ENCODE measurements at places on chromosomes 13 and 19. TPM values are rescaled to one million over a fixed set of nuclear protein-coding genes. Genes with fewer than 3 reads are reported as not detected.

Gene SKA3
- polyA plus RNA-seq, result 0.32 TPM

Gene SMIM44
- not detected for polyA plus RNA-seq

Gene FFAR1
- polyA plus RNA-seq, result not detected

Gene LIN7B
- polyA plus RNA-seq, result 3.0 TPM

- no peaks in the 10 kb centered on the region for H3K27me3 ChIP-seq
- no peak overlapping the region for H3K27ac ChIP-seq
- no peak for DNase-seq
- no peaks in the 10 kb centered on the region for H3K4me1 ChIP-seq
- no peak overlapping the region for H3K4me3 ChIP-seq
Observed at GRCh38 chr13:102700088-102701031, 5.5 kb upstream of the METTL21C start.

- peak; percentile 78 for DNase-seq
- no peaks in the 10 kb centered on the region for H3K27me3 ChIP-seq
- no peaks in the 10 kb centered on the region for H3K36me3 ChIP-seq
- H3K27ac ChIP-seq, result no peak overlapping the region
- no peak overlapping the region for H3K4me3 ChIP-seq
Observed at GRCh38 chr19:12867120-12868099, 13.8 kb downstream of the DNASE2 start.

GRCh38 chr19:30449673-30450072 is 77.5 kb downstream of the ZNF536 start:
- no peaks in the 10 kb centered on the region for H3K36me3 ChIP-seq
- no peaks in the 10 kb centered on the region for H3K4me1 ChIP-seq
- H3K4me3 ChIP-seq, result no peak overlapping the region
- no peak for DNase-seq
- no peaks in the 10 kb centered on the region for H3K27me3 ChIP-seq

DNA sequence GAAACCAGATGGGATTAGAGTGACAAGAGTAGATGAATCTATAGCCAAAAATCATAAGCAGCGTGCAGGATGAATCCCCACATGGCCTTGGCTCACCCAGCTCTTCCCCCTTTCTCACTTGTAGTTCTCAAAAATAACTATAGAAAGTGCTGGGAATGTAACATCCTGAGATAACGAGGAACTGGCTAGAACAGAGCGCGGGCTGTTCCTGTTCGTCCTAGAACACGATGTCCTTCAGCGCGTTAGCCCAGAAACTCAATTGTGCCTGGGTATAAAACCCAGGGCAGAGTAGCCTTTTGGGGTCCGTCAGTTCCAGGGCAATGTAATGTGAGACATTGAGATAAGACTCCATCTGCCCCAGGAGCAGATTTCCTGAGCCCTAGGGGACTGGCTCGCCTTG is 326.2 kb downstream of the TSHZ3 start:
- H3K4me3 ChIP-seq, result no peak overlapping the region
- no peak overlapping the region for H3K27ac ChIP-seq
- no peaks in the 10 kb centered on the region for H3K36me3 ChIP-seq
- H3K4me1 ChIP-seq, result no peaks in the 10 kb centered on the region

DNA sequence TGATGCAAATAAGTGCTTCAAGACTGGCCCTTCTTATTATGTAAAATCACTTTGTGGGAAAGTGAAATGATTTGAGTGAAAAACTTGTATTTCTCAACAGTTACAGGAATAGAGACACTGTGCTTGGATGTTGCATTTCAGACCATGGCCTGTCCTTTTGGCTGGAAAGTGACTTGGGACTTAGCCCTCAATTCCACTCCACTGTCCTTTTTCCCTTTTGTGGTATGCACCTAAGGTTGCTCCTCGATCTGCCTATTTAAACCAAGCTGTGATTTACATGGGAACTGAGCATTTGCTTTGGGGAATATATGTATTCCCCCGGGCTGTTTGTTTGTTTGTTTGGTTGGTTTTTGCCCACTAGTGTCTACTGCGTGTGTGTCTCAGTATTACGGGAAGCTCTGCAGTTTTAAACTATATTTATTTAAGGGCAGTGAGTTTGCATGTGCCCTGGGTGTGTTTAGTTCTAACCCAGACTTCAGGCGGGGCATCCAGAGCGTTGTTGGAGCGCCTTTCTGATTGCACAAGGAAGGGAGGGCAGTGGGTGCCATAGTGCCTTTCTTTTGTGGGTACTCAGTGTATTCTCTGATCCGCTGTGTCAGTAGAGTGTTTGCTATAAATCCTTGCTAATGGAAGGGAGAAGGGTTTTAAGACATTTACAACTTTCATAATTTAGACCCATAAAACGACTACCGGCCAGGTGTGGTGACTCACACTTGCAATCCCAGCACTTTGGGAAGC is 18.2 kb upstream of the RNF113B start:
- peak overlapping the region; percentile 73 for H3K27ac ChIP-seq
- H3K36me3 ChIP-seq, result no peaks in the 10 kb centered on the region
- no peaks in the 10 kb centered on the region for H3K27me3 ChIP-seq
- peaks cover 26% of the 10 kb centered on the region for H3K4me1 ChIP-seq
- H3K4me3 ChIP-seq, result no peak overlapping the region
- DNase-seq, result no peak

DNA sequence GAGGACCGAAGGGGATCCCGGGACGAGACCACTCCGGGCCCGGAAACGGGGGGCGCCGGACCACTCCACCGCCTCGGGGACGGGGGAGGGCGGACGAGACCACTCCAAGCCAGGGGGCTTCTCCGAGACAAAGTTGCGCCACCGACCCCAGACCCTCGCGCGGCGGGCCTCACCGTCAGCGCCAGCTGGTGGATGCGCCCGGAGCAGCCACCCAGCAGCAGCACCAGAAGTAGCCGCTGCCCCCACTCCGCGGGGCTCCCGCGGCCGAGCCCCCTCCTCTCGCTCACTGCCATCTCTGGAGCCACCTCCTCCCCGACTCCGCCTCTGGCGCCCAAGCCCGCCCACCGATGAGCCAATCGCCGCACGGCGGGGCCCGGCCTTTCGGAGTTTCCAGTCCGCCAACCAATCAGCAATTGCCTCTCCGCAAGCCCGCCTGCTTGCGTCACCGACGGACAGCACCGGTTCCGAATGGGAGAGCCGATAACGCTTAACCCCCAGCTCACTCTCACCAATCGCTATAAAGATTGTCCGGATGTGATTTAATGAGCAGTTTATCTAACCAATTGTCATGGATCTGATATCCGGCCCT is at the start of gene GPR108:
GPR108 (minus strand) TSS at position 297 of the 589 bp plus-strand sequence; CDS start at position 293, 4 bp downstream.
- no peaks in the 10 kb centered on the region for H3K36me3 ChIP-seq
- peaks cover 9% of the 10 kb centered on the region for H3K4me1 ChIP-seq
- DNase-seq, result peak; percentile 97
- peak within 1 kb of the TSS; percentile 92 for H3K4me3 ChIP-seq

DNA sequence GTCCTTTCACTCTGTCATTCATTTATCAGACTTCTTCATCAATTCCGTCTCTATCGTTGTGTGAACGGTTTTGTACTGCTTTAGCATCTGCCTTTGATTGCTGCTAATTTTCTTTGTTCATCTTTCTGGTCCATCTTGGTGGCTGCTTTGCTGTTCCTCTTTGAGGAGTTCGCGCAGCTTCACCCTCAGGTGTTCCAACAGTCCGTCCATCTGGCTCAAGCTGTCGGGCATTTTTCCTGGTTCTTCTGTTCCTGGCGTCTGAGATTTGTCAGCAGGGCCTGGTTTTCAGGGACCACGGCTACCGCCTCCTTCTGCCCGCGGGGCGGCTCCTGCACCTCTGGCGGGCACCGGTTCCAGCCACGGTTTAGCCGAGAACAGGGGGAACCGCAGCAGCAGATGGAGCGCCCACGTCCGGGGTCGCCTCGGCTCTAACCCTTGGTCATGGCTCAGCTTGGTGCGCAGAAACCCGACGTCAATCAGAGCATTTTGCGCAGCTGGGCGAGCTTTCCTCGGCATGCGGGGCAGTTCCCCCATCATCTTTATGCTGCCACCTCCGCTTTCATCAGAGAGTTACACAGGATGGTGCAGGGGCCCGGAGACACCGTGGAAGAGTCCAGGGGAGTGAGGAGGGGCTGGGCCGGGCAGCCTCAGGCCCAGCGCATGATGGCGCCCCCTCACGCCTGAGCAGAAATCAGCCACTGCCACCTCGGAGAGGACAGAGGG is 89.5 kb downstream of the ZNF100 start:
- DNase-seq, result no peak
- no peak overlapping the region for H3K4me3 ChIP-seq
- H3K27me3 ChIP-seq, result no peaks in the 10 kb centered on the region
- H3K36me3 ChIP-seq, result no peaks in the 10 kb centered on the region

DNA sequence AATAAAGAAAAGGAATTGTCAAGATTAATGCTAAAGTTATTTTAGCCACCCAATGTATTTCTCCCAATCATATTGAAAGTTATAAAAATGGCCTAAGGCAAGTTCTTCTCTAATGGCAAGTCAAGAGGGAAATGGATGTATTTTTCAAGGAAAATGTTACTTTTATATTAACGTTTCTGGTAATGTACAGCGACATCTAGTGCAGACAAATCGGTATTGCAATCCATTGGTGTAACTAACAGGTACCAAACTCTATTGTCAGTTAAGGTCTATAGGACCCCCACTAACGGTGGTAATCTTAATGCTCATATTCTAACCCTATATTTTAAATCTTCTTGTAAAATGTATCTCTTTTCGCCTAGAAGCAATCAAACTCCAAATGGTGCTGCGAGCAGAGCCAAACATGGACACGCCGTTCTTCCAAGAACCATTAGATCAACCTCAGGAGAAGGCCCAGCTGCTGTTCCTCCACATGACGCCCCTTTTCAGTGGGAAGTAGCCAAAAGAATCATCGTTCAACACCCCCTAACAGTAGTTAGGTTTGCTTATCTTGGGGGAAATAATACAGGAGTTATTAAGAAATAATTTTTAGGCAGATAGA is 98.5 kb upstream of the PABPC3 start:
- peaks cover 6% of the 10 kb centered on the region for H3K27me3 ChIP-seq
- no peaks in the 10 kb centered on the region for H3K4me1 ChIP-seq
- no peak overlapping the region for H3K4me3 ChIP-seq

DNA sequence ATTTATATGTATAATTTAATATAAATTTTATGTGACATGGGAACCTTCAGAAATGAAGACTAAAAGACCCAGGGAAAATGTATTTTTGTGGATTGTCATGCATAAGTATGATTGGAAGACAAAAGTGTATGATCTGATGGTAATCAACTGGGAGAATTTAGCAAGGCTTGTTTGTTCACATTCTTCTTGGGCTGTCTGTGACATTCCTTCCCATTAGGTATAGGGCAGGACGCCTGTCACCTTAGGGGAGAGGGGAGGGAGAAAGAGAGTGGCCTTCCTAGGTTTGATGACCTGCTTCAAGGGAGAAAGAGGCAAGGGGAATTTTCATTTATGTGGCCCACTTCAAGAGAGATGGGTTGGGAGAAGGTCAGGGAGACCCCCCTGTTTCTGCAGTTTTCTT is 22.4 kb downstream of the PIBF1 start:
- DNase-seq, result no peak
- no peaks in the 10 kb centered on the region for H3K4me1 ChIP-seq
- no peaks in the 10 kb centered on the region for H3K27me3 ChIP-seq
- no peak overlapping the region for H3K4me3 ChIP-seq

- no peaks in the 10 kb centered on the region for H3K27me3 ChIP-seq
- H3K27ac ChIP-seq, result no peak within 1 kb of the TSS
- no peak for DNase-seq
Observed at GRCh38 chr19:35935911-35936737, at the start of gene LRFN3. TSS of gene LRFN3 (plus strand) at chr19:35936374. CDS start at chr19:35939426, 3,052 bp downstream.

DNA sequence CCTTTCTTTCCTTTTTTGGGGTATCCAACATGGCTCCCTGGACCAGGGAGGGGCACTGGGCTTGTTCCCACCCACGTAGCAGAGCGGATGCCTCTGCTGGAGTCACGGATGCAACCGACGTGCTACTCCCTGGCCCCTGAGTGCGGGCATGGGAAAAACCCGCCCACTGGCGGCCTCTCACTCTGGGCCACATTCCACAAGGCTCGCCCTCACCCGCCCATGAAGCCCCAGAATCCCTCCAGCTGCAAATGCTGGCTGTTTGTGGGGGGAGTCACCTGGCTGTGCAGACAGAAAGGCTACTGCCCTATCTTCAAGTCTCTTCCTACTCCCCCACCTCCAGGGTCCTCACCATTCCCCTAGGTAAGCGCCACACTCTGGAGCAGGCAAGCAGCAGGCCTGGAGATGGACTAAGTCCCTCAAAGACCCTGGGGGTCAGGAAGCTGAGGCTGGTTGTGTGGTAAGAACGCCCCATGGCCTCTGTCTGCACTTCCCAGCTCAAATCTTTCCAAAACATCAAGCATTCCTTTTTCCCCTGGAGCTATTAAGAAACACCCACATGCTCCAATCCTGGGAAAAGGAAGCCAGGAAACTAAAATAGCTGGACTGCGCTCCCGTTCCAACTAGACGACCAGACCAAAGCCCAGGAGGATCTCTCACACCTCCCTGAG is 17.9 kb upstream of the EPHX3 start:
- H3K4me3 ChIP-seq, result no peak overlapping the region
- H3K27ac ChIP-seq, result peak overlapping the region; percentile 75
- peaks cover 59% of the 10 kb centered on the region for H3K36me3 ChIP-seq
- no peak for DNase-seq

- no peaks in the 10 kb centered on the region for H3K4me1 ChIP-seq
- no peak overlapping the region for H3K4me3 ChIP-seq
- no peak for DNase-seq
Observed at GRCh38 chr13:67440236-67440975, 210.3 kb upstream of the PCDH9 start.

- no peak overlapping the region for H3K4me3 ChIP-seq
- no peaks in the 10 kb centered on the region for H3K36me3 ChIP-seq
- no peak overlapping the region for H3K27ac ChIP-seq
- no peak for DNase-seq
- H3K27me3 ChIP-seq, result no peaks in the 10 kb centered on the region
Observed at GRCh38 chr13:94414708-94415107, 64.8 kb downstream of the DCT start.

- no peaks in the 10 kb centered on the region for H3K4me1 ChIP-seq
- H3K27me3 ChIP-seq, result no peaks in the 10 kb centered on the region
- no peak overlapping the region for H3K4me3 ChIP-seq
- no peak overlapping the region for H3K27ac ChIP-seq
Observed at GRCh38 chr19:2339644-2340310, 11.3 kb downstream of the SPPL2B start.

DNA sequence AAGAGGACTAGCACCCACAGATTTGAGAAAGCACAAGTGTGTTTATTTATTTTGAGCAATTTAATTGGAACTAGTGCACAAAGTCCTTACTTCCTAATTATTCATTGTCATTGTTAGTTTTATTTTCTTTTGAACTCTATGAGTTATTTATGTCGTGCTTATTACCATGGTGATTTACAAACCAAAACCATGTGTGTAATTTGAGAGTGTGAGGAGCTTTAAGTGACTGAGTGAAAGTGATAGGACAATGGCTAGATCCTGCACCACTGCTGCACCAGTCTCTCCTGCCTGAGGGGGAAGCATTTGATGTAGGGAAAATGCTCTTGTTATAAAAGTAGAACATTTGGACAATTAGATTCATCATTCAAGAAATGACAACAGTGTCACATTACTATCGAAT is 172.3 kb upstream of the KLF12 start:
- H3K27me3 ChIP-seq, result no peaks in the 10 kb centered on the region
- H3K36me3 ChIP-seq, result no peaks in the 10 kb centered on the region
- H3K4me1 ChIP-seq, result no peaks in the 10 kb centered on the region
- no peak overlapping the region for H3K4me3 ChIP-seq
- no peak for DNase-seq
- H3K27ac ChIP-seq, result no peak overlapping the region

GRCh38 chr19:5139583-5140325 is 170.8 kb downstream of the KDM4B start:
- H3K4me3 ChIP-seq, result no peak overlapping the region
- no peak overlapping the region for H3K27ac ChIP-seq
- H3K36me3 ChIP-seq, result peaks cover 26% of the 10 kb centered on the region
- no peak for DNase-seq
- H3K4me1 ChIP-seq, result no peaks in the 10 kb centered on the region
- H3K27me3 ChIP-seq, result no peaks in the 10 kb centered on the region

- H3K4me1 ChIP-seq, result peaks cover 4% of the 10 kb centered on the region
- H3K36me3 ChIP-seq, result no peaks in the 10 kb centered on the region
- DNase-seq, result no peak
- no peak overlapping the region for H3K4me3 ChIP-seq
- H3K27ac ChIP-seq, result no peak overlapping the region
- H3K27me3 ChIP-seq, result no peaks in the 10 kb centered on the region
Observed at GRCh38 chr13:77779552-77780272, 82.2 kb downstream of the SLAIN1 start.

All from liver (tissue), 10 donors.